ENCODE measurements at places on chromosomes 12 and 14.

GRCh38 chr12:87807086-87807485, 222.1 kb downstream of the C12orf50 start:
- DNase-seq: no peak

- DNase-seq: no peak
Measured at GRCh38 chr14:75231320-75231719, 47.3 kb upstream of the FOS start.

- DNase-seq: no peak
Measured at GRCh38 chr12:133058203-133059113, 21.1 kb downstream of the ZNF84 start.

DNA sequence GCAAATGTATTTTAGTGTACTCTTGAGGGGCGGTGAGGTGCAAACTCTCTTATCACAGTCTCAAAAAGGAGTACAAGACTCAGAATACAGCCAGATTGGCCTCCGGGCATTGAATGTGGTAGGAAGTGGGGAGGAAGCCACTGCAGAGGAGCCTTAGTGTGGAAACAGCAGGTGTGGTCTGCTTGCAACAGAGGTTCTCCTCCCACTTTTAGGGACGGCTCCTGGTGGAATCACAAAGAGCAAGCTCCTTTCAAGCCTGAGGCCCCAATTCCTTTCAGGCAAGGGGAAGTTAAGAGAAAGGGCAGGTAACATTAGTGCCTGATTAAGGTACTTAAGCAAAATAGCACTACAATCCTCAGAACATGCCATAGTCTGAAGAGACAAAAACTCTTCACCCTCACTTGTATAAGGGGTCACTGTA, 23.7 kb upstream of the SLC2A3 start:
- DNase-seq: peak; percentile 54

GRCh38 chr12:125540580-125541204, 475.5 kb downstream of the AACS start:
- DNase-seq: no peak

DNA sequence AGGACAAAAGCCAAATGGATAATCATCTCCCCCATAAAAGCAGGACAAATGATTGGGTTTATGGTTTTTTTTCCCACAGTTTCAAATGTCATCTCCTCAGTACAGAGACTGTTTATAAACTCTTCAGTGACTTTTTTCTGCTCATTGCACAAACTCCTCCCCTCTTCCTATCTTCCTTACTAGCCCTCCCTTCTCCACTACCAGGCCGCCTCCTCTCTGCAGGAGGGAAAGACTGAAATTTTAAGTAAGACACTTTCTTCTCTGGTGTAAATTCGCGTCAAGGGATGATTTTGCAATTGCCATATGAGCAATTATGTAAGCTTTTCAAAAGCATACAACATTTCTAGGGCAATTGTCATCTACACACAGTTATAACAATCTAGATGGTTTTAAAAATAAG, 37.0 kb downstream of the BTG1 start:
- no peak for DNase-seq

DNA sequence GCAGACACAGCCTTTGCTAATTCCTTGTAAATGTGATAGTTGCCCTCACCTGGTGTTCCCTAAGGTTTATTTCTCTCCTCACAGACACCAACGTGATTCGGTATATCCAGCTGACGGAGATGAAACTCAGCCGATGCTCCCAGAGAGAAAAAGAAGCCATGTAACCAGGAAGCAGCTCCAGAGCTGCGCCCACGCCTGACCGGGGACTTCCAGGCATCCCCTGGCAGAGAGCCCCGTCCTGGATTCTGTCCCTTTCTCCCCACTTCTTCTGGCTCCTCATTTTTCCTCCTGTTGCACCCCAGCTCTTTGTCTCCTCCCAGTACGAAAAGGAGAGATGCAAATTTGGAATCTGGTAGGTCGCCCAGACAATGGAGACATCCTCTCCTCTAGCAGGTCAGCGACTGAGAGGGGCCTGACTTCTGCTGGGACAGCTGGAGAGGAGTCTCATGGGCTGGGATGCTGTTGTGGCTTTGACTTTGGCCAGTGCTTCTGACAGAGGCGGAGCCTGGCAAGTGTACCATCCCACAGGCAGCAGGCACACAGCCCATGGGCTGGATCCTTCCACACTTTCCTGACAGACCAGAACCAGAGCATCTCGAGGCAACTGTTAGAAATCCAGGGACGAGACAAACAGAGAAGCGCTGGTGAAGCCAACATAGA, 29.4 kb downstream of the TTC9 start:
- DNase-seq: no peak

- DNase-seq: no peak
Measured at GRCh38 chr12:14554281-14555007, 13.2 kb downstream of the PLBD1 start.

GRCh38 chr12:130438243-130438620, 100.5 kb downstream of the PIWIL1 start:
- DNase-seq: no peak

DNA sequence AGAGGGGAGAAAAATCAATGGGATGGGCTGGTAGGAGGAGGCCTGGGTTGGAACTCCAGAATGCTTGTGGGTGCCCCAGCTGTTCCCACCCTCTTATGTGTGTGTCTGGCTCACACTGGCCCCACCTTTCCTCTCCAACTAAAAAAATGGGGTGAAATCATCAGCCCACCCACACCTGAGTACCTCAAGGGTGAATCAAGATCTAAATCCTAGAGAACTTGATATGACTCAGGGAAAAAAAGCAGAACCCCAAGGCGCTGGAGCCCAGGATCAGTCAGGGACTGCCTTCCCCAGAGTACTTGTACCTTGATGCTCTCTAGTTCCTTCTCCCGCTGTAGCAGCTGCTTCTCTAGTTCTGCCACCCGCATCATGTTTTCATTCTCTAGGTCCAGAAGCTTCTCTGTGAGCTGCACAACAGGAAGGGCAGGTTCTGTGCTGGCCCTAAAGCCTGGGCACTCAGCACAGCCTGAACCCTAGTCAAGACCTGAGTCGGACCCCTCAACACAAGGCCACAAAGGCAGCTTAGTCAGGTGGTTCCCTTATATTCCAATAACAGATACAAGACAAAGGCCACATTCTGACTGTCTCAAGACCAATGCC, 29.7 kb downstream of the PRPF40B start:
- no peak for DNase-seq

- DNase-seq: no peak
Measured at GRCh38 chr14:101620031-101620788, 58.9 kb downstream of the DIO3 start.

- DNase-seq: no peak
Measured at GRCh38 chr14:29320286-29320685, 553.7 kb downstream of the FOXG1 start.

- no peak for DNase-seq
Measured at GRCh38 chr12:67689385-67689784, 40.8 kb downstream of the DYRK2 start.

GRCh38 chr14:73026243-73026844, 562 bp downstream of the ZFYVE1 start:
- peak; percentile 6 for DNase-seq

DNA sequence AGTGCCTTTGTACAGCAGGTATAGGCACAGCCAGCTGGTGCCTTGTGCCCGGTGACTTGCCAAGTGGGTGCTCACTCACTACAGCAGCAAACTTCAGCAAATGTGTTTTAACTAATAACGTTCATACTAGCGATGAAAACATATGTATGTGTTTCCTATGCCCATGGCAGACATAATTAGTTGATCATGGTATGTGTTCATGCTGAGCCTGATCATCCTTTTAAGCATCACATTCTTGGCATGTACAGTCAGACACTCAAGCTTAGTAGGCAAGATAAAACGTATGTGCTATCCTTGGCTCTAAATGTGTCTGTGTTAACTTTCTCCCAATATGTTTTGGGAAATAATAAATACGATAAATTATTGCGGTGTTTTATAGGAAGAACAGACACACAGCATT, 55.6 kb downstream of the RASSF8 start:
- DNase-seq: no peak

- DNase-seq: no peak
Measured at GRCh38 chr12:70467918-70468733, 102.0 kb downstream of the KCNMB4 start.

DNA sequence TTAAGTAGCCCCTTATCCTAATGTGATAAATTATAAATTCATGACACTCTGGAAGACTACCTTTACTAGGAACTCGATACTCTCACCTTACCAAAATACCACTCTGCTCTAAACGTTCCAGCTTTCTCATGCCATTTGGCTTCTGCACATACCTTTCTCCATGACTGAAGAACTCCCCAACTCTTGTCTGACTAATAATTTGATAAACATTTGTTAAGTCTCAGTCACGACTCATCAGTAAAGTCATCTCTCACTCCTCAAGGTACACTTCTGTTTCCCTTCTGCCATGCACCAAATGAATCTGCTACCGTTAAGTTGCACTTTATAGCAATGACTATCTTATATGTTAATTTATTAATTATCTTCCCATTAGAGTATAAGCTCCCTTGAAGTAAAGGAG, 498.3 kb upstream of the NOVA1 start:
- DNase-seq: no peak

GRCh38 chr12:7304456-7304855, 584 bp downstream of the ACSM4 start:
- DNase-seq: no peak

- peak; percentile 37 for DNase-seq
Measured at GRCh38 chr12:10235761-10236631, 23.3 kb downstream of the GABARAPL1 start.

DNA sequence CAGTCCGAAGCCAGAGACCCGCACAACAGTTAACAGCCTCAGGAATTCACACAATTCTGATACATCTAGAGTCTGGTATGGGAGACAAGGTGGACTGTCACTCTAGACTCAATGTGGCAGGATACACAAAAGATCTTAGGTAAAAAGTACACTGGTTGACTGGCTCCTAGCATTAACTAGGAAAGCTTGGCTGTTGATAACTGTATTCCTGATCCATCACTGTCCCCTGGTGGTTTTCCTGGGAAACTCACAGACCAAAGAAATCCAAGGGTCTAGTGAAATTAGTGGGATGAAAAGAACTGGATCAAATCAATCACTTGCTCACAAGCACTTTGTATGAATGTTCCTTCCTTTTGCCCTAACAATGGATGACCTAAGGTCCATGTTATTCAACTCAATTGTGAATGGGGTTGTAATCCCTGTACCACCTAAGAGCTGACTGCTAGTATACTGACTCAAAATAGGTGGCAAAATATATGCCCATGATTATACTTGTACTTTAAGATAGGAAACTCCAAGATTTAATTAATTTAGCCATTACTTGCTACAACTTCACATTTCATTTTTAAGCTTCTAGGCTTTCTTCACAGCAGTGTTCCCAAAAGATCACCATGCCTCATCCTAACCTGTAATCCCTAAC, 14.0 kb downstream of the NPC2 start:
- no peak for DNase-seq

DNA sequence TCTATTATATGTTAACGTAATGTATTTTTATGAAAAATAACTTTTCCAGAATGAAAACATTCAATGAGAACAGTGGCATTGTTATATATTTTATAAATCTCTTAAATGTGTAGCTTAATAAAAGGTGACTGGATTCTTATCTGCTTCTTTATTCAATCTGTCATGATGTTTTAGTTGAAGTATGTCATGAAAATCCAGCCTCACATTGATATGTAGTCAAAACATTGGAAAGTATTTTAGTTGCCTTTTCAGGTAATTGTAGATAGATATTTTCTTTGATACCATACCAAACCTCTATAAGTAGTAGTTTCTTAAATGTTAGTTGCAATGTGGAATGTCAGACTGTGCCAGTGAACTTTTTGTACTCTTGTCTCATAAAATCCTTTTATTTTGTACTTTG, 41.3 kb upstream of the MSRB3 start:
- DNase-seq: no peak

GRCh38 chr12:51726161-51726560, 122.4 kb downstream of the FIGNL2 start:
- DNase-seq: no peak

DNA sequence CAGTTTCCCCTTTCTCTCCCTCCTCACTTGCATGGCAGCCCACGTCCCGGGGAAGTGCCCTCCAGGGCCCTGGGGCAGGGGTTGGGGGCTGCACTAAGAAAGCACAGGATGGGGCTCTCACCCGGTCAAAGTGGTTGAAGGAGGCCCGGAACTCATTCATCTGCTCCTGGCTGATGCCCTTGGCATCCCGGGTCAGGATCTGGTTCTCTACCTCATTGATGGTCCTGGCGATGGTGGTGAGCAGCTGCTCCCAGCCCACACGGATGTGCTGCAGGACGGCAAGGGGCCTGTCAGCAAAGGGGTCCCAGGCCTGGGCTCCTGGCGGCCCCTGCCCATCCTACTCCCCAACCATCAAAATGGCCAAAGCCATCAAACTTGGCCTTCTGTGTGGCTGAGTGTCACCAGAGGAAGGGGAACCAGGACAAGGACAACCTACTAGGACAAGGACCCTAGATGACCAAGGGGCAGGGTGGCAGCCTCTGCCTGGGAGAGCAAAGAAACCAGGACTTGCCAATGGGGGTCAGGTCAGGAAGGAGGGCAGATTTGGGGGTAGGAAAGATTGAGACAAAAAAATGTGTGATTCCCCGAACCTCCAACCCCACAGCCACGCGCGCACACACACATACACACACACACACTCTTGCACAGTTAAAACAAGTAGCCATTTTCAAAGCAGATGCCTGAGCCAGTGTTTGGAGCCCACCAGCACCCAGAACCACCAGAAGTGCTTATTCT, 87.1 kb upstream of the ZFP36L1 start:
- DNase-seq: no peak

DNA sequence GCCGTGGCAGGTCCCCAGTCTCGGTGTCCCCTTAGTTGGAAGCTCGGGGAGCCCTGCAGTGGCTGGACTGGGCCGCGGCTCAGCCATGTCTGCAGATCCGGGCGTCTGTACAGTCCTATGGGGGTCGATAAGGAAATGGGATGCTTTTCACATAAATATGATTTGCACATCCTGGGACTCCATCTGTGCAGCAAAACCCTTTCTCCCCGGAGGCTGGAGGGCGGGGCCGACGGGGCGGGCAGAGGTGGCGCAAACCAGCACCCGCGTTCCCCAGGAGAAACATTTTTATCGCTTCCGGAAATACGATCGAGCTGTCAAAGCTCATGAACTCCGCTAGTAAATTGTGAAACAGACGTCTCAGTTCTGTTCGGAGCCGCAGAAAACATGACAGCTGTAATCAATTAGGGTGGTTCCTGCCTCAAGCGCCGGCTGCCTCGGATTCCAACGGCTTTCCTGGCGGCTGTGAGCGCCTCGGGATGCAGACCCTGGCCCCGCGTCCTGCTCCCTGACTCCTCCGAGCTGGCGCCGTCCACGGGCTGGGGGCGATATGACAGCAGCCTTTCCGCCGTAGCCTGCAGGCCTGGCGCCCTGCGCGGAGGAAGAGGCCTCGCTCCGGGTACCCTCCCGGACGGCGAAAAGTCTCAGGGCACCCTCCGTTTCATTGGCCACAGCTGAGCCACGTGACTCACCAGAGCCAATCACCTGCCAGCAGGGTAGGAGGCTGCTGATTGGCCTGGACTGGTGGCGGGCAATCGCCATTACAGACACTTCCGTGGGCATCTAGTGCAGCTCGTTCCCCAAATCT, 23.0 kb downstream of the DIO3 start:
- DNase-seq: no peak

GRCh38 chr12:124332058-124332672, 37.3 kb downstream of the RFLNA start:
- DNase-seq: no peak
